ENCODE measurements at places on chromosomes 7 and 10. TPM values are rescaled to one million over a fixed set of nuclear protein-coding genes. Genes with fewer than 3 reads are reported as not detected.

DNA sequence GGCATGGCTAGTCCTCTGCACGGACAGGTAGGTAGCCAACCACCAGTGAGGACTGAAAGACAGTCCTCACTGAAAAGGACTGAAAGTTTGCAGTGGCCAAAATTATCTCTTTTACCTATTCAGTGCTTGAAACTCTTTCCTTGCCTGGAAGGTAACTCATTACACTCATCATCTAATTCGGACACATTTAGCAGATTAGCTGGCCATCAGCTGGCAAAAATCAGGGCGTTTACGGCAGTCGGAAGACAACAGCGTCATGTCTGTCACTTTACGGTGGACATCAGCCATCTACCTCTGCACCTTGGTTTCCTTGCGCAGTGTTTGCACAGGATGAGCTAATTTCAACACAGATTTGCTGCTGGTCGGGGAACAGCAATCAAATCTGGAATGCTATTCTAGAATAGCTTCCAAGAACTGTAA, 740 bp downstream of the ANXA7 start:
- no peak for DNase-seq
- H3K4me1 ChIP-seq: peaks cover 28% of the 10 kb centered on the region
- no peaks in the 10 kb centered on the region for H3K36me3 ChIP-seq
- H3K4me3 ChIP-seq: peak overlapping the region; percentile 88
- H3K27me3 ChIP-seq: no peaks in the 10 kb centered on the region

DNA sequence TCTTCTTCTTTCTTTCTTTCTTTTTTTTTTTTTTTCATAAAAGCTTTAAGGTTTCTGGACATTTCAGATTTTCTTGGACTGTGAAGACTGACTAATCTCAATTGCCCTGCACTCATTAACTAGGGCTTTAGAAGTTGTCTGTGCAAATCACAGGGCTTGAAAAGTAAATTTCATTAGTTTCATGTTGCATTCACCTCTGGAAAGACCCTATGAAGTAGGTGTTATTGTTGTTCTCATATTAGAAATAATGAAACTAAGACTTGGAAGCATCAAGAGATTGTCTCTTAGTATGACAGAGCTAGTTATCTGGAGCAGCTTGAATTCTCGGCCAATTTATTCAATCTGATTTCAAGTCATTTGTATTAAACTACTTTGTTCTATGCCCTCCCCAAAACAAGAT, 28.2 kb upstream of the SEMA3D start:
- no peak overlapping the region for H3K4me3 ChIP-seq
- no peak for DNase-seq
- H3K4me1 ChIP-seq: no peaks in the 10 kb centered on the region

DNA sequence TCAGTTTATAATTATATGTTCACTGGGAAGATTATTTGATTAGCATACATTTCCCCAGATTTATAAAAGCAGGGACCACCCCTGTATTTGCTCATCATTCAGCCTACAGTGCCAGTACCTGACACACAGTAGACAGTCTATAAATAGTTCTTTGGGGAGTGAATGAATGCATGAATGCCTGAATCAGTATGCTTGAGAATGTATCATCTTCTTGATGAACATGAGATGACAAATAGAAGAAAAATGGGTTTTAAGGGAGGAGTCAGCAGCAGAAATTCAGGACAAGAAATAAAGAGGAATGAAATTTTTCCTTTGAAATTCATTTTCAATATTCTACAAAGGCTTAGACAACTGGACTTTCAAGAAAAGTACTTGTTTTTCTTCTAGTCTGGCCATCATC, 295.8 kb upstream of the LRRTM3 start:
- H3K27ac ChIP-seq: no peak overlapping the region
- H3K4me1 ChIP-seq: no peaks in the 10 kb centered on the region
- no peaks in the 10 kb centered on the region for H3K27me3 ChIP-seq
- H3K4me3 ChIP-seq: no peak overlapping the region

DNA sequence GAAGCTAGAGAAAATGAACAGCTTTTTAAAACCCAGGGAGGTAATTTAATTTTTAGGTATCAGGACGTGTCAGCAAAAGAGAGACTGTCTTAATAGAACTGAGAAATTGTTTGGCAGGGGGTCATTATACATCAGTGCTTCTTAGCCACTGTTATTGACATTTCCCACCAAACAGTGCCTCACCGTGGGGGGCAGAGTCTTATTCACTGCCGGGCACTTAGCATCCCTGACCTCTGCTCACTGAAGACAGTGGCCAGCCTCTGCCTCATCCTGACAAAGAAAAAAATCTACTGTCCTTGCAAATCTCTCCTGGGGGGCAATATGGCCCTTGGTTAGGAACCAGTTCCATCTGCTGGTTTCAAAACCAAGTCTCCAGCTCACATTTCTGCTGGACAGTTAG, 14.2 kb upstream of the MKI67 start:
- no peaks in the 10 kb centered on the region for H3K36me3 ChIP-seq
- no peak for DNase-seq
- no peaks in the 10 kb centered on the region for H3K27me3 ChIP-seq
- no peaks in the 10 kb centered on the region for H3K4me1 ChIP-seq
- H3K27ac ChIP-seq: no peak overlapping the region

DNA sequence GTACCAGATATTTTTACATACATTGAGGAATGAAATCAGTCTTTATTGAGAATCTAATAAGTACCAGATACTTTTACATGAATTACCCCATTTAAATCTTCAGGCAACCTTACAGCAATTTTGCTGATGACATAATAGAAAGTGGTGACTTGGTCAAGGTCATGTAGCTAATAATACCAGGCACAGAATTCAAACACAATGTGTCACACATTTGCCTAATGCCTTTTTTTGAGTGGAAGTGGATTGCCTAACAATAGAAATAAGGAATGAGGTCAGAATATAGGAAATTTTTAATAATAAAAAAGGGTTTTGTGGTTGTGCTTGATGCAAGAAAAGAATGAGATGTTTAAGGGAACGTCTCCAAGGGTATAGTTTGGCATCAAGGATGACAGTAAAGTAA, 466.6 kb upstream of the IGFBP3 start:
- no peaks in the 10 kb centered on the region for H3K27me3 ChIP-seq
- H3K36me3 ChIP-seq: no peaks in the 10 kb centered on the region
- no peak for DNase-seq
- no peak overlapping the region for H3K27ac ChIP-seq
- H3K4me3 ChIP-seq: no peak overlapping the region
- no peaks in the 10 kb centered on the region for H3K4me1 ChIP-seq

DNA sequence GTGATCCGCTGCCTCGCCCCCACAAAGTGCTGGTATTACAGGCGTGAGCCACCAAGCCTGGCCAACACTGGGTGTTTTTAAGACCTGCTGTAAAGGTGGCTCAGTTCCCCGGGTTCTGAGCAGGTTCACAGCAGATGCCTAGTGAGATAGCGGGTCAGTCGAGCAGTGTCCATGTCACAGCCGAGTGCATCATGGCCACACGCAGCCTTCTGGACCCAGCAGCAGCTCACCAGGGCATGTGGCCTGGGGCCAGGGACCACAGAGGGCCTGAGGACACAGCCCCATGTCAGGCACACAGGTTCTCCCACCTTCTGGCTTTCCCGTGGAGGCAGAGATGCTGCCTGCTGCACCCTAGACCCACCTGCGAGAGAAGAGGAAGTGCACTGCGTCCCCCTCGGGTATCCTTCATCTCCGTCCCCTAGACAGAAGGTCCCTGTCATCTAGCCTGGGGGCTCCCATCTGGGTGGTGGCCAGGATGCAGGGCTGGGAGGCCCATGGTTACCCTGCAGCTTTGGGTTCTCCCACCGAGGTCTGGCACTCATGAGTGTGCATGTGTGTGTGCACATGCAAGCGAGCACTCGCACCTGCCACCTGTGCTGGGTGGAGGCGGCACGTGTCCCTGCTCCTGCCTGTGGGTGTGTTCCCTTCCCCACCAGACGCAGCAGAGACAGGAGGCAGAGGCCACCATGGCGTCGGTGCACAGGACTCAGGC, 98.6 kb downstream of the NKX6-2 start:
- no peak for DNase-seq
- no peak overlapping the region for H3K27ac ChIP-seq
- no peaks in the 10 kb centered on the region for H3K36me3 ChIP-seq
- H3K4me1 ChIP-seq: peaks cover 17% of the 10 kb centered on the region

DNA sequence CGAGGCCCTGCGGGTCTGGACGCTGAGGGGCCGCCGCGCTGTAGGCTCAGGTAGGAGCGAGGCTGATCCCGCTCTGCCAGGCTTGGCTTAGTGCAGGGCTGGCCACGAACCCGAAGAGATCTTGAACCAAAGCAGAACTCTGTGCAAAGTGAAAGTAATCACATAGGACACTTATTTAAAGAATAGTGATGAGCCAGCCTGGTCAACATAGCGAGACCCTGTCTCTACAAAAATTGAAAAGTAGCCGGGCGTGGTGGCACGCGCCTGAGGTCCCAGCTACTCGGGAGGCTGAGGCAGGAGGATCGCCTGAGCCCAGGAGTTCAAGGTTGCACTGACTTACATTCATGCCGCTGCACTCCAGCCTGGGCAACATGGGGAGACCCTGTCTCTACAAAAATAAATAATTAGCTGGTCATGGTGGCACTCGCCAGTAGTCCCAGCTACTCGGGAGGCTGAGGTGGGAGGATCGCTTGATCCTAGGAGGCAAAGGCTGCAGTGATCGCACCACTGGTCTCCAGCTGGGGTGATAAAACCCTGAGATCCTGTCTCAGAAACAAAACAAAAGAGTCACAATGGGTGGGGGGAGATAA, 541 bp downstream of the ZSCAN25 start:
- H3K27ac ChIP-seq: peak overlapping the region; percentile 88
- no peak for DNase-seq
- no peaks in the 10 kb centered on the region for H3K27me3 ChIP-seq
- peaks cover 26% of the 10 kb centered on the region for H3K4me1 ChIP-seq
- peaks cover 35% of the 10 kb centered on the region for H3K36me3 ChIP-seq

DNA sequence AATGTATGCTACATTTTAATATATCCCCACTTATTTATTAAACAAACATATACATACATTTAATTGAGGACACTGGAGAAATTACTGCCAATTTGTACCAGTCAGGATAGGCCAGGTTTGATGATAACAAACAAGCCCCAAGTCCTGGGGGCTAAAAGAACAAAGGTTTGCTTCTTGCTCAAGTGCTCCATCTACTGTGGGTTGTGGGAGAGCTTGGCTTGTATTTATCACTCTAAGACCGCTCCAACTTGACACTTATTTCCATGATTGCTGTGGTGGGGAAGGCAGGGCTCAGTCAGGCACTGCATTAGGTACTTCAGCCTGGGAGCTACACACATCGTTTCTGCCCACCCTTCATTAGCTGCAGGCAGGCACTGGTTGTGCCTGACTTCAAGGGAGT, 136.6 kb upstream of the ZNF32 start:
- no peak overlapping the region for H3K27ac ChIP-seq
- no peak for DNase-seq
- H3K4me1 ChIP-seq: no peaks in the 10 kb centered on the region

- peaks cover 4% of the 10 kb centered on the region for H3K36me3 ChIP-seq
- H3K27me3 ChIP-seq: no peaks in the 10 kb centered on the region
- DNase-seq: peak; percentile 25
- H3K4me1 ChIP-seq: peaks cover 3% of the 10 kb centered on the region
- no peak overlapping the region for H3K4me3 ChIP-seq
- H3K27ac ChIP-seq: no peak overlapping the region
Measured at GRCh38 chr7:149846436-149847046, 8.4 kb downstream of the ZNF862 start.

GRCh38 chr10:5416981-5417380, 4.6 kb downstream of the NET1 start:
- no peaks in the 10 kb centered on the region for H3K27me3 ChIP-seq
- no peak overlapping the region for H3K4me3 ChIP-seq
- no peak for DNase-seq
- no peak overlapping the region for H3K27ac ChIP-seq
- H3K4me1 ChIP-seq: peaks cover 2% of the 10 kb centered on the region

- H3K27ac ChIP-seq: no peak overlapping the region
- no peaks in the 10 kb centered on the region for H3K27me3 ChIP-seq
- no peak overlapping the region for H3K4me3 ChIP-seq
- peaks cover 9% of the 10 kb centered on the region for H3K4me1 ChIP-seq
Measured at GRCh38 chr10:132587175-132587574, 49.6 kb downstream of the INPP5A start.

DNA sequence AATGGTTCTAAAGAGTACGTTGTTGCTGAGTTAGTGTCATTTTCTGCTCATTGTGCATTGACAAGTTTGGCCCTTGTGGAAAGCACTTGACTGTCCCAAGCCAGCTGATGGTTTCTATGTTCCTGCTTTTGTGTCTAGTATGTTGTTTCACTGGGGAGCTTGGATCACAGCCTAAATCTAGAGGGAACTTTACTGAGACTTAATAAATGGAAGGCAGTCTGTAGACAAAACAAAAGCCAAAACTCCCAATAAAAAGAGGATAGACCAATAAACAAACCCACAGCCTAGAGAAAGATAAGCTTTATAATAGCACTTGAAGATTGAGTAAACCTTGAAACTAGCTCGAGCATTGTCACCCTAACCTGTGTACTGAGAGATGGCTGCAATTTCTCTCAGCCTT, 196.8 kb downstream of the ADRA2A start:
- H3K36me3 ChIP-seq: no peaks in the 10 kb centered on the region
- no peak for DNase-seq
- H3K4me1 ChIP-seq: no peaks in the 10 kb centered on the region
- no peak overlapping the region for H3K4me3 ChIP-seq
- H3K27ac ChIP-seq: no peak overlapping the region
- no peaks in the 10 kb centered on the region for H3K27me3 ChIP-seq

DNA sequence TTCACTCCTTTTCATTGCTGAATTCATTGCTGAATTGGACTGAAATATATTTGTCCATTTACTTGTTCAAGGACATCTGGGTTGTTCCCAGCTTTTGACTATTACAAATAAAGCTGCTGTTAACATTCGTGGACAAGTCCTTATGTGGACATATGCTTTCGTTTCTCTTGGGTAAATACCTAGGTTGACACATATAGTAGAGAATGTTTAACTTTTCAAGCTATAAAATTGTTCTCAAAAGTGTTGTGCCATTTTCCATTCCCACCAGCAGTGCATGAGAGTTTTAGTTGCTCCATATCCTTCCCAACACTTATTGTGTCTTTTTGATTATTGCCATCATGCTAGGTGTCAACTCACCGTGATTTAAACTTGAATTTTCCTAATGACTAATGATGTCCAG, 17.5 kb upstream of the CPVL start:
- H3K27ac ChIP-seq: no peak overlapping the region
- H3K4me3 ChIP-seq: no peak overlapping the region
- H3K36me3 ChIP-seq: no peaks in the 10 kb centered on the region
- H3K4me1 ChIP-seq: no peaks in the 10 kb centered on the region

Gene SFRP4
- total RNA-seq: not detected

Gene FXYD4
- total RNA-seq: not detected

Gene NPY
- total RNA-seq: not detected

Gene CDHR3
- 1.4 TPM for total RNA-seq

Gene TAS2R41
- total RNA-seq: not detected

Gene PKD2L1
- total RNA-seq: not detected

Gene SAP25
- 13.9 TPM for total RNA-seq

Gene IDI2
- total RNA-seq: not detected

Gene GRID1
- not detected for total RNA-seq

Gene FAM24A
- not detected for total RNA-seq
